ENCODE measurements at places on chromosomes 4 and X.

DNA sequence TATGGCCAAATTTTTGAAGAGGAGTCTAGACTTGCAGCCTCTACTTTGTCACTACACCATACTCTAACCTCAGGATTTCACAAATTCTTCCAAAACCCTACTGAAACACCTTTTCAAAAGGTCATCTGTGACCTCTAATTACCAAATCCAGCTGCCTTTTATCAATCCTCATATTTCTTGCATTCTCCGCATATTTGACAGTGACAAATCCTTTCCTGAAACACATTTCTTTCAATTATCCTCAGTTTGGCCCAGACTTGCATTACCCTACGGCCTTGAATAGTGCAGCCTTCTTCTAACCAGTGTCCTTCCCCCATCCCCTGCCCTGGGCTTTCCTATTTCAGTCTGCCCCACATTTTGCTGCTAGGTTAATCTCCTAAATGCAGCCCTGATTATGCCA, 25.5 kb downstream of the MID2 start:
- DNase-seq, result no peak

DNA sequence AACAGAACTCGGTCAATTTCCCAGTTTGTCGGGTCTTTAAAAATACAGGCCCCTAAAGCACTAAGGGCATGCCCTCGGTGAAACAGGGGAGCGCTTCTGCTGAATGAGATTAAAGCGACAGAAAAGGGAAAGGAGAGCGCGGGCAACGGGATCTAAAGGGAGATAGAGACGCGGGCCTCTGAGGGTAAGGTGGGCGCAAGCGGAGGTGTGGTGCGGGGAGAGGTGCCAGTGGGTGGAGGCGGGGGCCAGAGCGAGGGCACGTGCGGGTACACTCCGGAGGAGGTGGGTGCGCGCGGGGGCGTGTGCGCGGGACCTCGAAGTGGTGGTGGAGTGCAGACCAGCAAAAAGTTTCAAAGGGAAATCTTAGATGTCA, 787 bp upstream of the TET2 start:
- peak; percentile 2 for DNase-seq

DNA sequence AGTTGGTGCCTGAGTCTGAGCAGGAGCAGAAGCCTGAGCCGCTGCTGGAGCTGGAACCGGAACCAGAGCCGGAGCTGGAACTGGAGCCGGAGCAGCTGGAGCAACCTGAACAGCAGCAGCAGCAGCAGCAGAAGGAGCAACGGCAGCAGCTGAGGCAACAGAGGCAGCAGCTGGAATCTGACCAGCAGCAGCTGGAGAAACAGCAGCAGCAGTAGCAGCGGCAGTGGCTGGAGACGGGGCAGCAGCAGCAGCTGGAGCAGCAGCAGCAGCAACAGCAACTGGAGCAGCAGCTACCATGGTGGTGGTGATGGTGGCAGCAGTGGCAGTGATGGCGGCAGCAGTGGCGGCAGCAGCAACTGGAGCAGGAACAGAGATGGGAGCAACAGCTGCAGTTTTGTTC, 61.5 kb downstream of the AMOT start:
- DNase-seq, result no peak

GRCh38 chr4:88196523-88197185, 38.2 kb upstream of the ABCG2 start:
- DNase-seq, result no peak

- DNase-seq, result no peak
Measured at GRCh38 chr4:154577324-154577723, 13.2 kb downstream of the FGA start.

GRCh38 chrX:129825746-129826505, 17.8 kb downstream of the ZDHHC9 start:
- DNase-seq, result no peak

GRCh38 chr4:6742989-6743388, 27.0 kb downstream of the BLOC1S4 start:
- DNase-seq, result no peak

GRCh38 chr4:74095886-74096264, 3.1 kb downstream of the CXCL2 start:
- DNase-seq, result no peak

DNA sequence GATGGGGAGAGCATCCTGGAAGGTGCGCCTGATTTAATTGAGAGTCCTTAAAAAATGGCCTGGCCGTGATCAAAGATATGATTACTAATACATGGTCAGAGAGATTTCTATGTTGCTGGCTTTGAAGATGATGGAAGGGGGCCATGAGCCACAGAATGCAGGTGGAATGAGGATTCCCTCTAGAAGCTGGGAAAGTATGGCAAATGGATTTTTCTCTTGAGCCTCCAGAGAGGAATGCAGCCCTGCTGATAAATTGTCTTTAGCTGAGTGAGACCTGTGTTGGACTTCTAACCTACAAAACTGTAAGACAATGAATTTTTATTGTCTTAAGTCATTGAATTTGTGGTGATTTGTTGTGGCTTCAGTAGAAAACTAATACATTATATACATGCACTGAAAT, 7.7 kb downstream of the NUDT9 start:
- no peak for DNase-seq

- DNase-seq, result no peak
Measured at GRCh38 chr4:76898949-76899645, 1.2 kb upstream of the SOWAHB start.

GRCh38 chr4:26179316-26179760, 141.5 kb upstream of the RBPJ start:
- no peak for DNase-seq

DNA sequence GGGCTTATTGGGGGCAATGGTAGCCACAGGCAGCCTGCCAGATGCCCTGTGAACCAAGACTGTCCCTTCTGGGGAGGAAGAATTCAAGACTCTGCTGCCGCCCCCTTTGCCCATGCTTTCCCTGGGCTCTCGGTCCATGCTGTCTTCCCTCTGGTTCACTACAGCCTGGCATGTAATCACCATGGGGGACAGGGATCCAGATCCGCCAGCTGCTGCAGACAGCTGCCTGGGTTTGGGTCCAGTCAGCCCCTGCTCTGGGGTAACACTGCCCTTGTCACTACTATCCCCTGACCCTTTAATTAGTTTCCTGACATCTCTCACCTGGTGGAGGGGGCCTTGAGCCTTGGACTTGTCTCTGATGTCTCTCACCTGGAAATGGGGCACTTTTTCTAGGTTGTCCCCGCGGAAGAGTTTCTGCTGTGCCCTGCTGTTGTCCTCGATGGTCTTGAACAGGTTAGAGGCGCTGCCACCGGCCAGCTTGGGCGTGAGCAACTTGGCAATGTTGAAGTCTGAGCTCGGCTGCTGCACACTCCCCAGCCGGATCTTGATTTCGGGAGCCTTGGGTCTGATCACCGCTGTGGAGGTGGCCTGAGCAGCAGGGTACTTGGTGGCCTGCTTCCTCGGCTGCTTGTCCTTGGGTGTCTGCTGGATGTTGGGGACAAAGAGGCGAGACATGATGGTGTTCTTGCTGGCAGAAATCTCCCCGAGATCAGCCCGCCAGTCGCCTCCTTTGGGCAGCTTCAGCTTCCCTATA, 6.4 kb downstream of the C4orf54 start:
- no peak for DNase-seq

DNA sequence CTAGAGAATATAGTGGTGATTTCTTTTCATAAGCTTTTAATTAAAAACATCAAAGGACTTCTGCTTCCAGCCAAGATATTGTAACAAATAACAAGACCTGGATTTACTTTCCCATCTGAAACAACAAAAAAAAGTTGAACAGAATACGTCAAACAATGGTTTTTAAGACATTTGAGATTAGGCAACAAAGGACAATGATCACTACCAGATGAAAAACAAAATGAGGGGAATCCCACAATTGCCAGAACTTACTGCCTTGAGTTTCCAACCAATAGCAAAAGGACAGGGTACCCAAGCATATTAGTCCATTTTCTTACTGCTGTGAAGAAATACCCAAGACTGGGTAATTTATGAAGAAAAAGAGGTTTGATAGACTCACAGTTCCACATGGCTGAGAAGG, 341.4 kb upstream of the INTU start:
- DNase-seq, result no peak

DNA sequence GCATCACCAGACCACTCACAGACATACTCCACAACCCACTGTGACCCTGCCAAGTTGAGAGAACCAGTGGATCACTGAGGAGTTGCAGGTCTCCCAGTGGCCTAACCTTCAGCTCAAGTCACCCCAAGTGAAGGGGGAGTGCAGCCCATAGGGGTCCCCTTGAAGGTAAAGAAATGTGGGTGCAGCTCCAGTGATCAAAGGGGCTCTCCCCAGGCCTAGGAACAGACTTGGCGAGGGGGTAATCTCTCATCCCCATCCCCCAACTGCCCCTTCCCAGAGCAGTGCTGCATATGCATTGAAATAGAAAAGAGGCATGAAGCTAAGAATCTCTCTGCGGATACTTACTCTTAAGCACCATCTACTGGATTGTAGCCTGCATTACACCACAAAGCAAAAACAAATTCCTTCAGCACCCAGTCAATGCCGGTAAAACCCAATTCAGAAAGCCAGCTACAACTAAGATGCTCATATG, 27.0 kb downstream of the MAGEE1 start:
- DNase-seq, result no peak

GRCh38 chr4:107512549-107512948, 207.5 kb downstream of the PAPSS1 start:
- no peak for DNase-seq

- DNase-seq, result no peak
Measured at GRCh38 chr4:105059337-105059736, 87.3 kb upstream of the TET2 start.

- DNase-seq, result no peak
Measured at GRCh38 chrX:20144491-20144890, 2.9 kb upstream of the EIF1AX start.

DNA sequence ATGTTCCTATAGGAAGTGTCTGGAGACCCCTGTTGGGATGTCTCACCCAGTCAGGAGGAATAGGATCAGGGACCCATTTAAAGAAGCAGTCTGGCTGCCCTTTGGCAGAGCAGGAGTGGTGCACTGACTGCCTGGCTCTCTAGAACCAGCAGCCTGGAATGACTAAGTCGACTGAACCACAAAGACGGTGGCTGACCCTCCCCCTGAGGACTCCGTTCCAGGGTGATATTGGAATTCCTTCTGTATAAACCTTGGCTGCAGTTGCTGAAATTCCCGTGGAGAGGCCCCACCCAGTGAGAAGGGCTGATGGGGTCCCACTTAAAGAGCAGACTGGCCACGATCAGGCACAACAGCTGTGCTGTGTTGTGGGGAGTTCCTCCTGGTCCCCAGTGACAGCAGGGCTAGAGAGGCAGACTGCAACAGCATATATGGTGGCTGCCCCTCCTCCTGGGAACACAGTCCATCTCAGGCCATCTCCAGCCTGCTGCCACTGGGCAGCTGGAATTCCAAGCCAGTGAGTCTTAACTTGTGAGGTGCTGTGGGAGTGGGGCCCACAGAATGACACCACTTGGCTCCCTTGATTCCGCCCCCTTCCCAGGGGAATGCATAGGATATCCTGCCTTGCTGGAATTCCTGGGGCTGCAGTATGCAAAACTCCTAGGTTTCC, 41.8 kb upstream of the RLIM start:
- no peak for DNase-seq

DNA sequence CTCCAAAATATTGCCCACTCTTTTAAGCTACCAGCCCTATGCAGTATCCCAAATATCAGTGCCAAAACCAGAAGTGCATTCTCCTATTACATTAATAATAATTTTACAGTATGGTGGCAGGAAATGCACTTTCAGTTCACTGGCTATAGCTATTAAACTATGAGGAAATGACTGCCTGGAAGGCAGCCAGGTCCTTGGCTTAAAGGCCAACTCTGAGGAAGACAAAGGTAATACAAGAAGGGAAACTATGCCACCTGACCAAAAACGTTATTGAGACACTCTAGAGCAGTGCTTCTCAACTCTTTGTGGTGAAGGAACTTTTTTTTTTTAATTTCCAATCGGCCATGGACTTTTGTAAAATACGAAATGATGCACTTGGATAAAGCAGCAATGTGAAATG, 133.6 kb upstream of the VAMP7 start:
- DNase-seq, result no peak

- no peak for DNase-seq
Measured at GRCh38 chrX:33195698-33196097, 15.7 kb downstream of the DMD start.

GRCh38 chrX:143472347-143472938, 44.8 kb downstream of the SPANXN3 start:
- DNase-seq, result no peak

GRCh38 chrX:7447801-7448499, 300.0 kb upstream of the PUDP start:
- DNase-seq, result no peak

DNA sequence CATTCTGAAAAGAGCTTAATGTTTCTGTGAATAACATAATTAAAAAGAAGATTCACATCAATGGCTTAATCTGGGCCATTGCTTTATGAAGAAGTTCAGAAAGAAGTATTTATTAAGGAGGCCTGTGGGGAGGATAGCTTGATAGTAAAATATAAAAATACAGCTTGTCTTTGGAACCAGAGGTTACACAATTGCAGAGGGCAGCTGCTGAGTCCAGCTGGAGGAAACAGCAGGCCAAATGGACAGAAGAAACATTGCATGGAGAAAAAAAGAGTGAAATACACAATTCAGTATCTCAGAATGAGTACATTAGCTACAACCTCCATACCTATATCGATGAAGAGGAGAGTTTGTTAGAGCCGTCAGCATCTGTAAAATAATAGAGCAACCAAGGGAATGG, 148.0 kb upstream of the NPY2R start:
- DNase-seq, result no peak

DNA sequence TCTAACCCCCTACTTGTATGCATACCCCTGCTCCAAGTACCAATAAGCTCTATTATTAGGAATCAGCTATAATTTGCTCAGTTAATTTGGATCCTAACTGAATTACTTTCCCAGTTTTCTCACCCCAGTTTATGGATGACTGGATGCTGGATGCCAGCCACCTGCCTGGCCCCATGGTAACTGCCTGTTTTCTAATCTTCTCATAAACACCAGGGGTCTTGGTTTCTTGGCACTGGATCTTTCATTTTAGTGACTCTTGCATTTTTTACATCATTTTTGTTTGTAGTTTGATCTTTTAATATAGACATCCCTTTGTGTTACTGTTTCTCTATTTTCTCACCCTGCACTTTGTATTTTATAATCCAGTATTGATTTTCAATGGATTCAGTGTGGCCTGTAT, 246.8 kb downstream of the ADGRL3 start:
- no peak for DNase-seq

GRCh38 chr4:142064181-142064580, 427.8 kb downstream of the IL15 start:
- DNase-seq, result no peak

- no peak for DNase-seq
Measured at GRCh38 chrX:55648434-55648833, 25.2 kb downstream of the FOXR2 start.

GRCh38 chrX:103791826-103792485, 15.3 kb downstream of the PLP1 start:
- no peak for DNase-seq

- no peak for DNase-seq
Measured at GRCh38 chr4:42306221-42307109, 90.8 kb upstream of the SHISA3 start.

GRCh38 chr4:85967872-85968271, 392.0 kb downstream of the MAPK10 start:
- DNase-seq, result no peak

DNA sequence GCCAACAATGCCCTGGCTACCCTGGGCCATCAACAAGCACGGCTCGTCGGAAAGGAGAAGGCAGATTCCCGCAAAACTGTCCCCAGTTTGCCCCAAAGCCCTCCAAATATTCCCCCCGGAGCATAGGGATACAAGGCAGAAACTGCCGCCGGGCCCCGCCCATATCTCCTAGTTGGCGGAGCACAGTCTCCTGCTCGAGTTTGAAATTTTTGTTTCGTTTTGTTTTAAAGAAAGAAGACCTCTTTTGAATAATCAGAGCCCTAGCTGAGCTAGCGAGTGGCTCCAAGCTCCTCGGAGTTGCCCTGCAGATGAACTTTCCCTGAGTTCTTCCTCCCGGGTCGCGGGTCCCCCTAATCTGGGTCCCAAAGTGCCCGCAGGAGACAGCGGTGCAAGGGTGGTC, 138.1 kb upstream of the ZIC3 start:
- DNase-seq, result no peak

All from esophagus squamous epithelium (tissue), 5 donors.